Islet precursor cell (in vitro differentiated cells): ENCODE measurements at places on chromosomes 11 and 22.
A peak's percentile ranks its signal among the peaks of the same experiment; 100 is the strongest.

- DNase-seq = peak; percentile 85
Observed at GRCh38 chr11:43923406-43924111, 18.9 kb upstream of the C11orf96 start.

- DNase-seq = no peak
Observed at GRCh38 chr11:106208760-106209159, 131.3 kb downstream of the AASDHPPT start.

DNA sequence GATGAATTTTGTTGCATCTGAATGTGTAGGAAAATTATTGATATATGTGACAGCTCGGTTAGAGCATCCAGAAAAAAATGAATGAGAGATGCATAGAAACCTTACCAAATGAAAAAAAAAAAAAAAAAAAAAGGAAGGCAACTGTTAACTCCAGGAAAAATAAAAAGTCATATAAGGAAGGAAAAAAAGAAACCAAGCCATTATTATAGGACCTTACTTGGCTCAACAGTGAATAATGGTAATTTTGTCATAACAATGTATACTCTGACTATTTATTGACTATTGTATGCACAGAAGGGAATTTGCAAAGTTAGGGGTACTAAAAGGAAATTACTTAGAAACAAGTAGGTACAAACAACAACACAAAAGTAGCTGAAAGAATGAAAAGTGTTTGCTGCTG, 2.0 kb downstream of the DHCR7 start:
- DNase-seq = no peak

DNA sequence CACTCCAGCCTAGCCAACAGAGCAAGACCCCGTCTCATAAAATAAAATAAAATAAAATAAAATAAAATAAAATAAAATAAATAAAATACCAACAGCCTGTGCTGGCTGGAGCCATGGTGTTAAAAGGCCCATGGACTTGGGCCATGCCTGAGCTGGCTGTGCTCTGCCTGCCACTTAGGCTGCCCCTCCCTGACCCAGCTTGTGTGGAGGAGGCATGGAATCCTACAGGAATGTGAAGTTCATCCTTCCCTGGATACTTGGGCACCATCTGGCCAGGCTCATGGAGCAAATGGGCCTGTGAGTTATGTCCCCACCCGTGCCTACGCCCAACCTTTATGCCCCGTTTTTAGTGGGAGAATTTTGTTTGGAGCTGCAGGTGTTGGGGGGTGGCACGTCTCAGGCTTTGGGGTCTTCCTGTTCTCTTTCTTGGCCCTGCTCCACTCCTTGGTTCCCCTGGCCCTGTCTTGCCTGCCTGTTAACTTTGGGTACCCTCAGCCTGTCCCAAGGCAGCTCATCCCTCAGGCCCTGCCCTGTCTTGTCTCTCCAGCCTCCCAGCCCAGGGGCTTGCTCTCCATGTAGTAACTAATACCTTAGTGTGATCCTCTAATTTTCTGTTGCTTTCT, 51.3 kb downstream of the BCR start:
- DNase-seq = no peak

DNA sequence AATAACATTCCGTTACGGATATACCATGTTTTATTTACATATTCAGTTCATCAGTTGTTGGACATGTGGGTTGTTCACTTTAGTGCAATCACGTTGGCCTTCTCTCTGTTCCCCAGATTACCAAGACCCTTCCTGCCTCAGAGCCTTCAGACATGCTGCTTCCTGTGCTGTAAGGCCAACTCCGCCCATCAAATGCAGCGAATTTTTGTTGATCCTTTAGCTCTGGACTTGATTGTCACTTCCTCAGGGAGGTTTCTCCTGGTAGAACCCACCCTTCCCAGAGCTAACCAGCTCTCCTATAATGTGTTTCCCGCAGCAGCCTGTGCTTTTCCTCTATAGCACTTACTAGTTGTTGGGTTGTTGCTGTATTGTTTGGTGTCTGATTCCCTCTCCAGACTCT, 39.4 kb downstream of the SWAP70 start:
- DNase-seq = no peak

DNA sequence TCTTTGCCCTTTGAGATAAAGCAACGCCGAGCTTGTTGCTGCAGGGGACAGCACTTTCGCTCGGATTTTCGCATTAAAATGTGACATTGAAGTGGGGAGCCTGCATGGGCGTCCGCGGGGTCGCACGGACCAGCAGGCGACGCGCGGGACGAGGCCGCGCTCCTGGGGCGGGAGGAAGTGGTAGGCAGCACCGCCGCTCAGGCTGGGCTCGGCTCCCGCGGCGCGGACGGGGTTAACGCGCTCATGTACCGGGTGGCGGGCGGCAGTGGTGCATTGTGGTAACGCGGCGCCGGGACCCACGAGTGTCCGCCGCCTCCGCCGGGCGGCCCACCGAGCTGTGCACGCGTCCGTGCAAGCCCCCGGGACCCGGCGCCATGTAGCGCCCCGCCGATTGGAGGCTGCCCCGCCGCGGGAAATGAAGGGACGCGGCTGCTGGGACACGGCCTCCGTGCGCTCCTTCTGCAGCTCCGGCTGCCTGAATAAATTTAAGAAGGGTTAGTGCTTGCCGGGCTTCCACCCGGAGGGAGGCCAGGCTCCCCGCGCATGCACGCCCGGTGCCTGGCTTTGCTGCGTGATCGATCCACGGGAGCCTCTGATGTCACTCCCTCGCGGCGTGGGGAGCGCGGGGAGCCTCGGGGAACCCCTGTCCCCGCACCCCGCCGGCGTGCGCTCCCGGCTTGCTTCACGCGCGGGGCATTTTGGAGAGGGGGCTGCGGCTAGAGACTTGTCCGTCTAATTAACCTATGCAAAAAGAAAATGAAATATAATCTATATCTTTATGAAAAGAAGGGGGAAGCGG, 127.7 kb downstream of the OSBP2 start:
- DNase-seq = peak; percentile 51

GRCh38 chr22:29004647-29005371, 56.8 kb downstream of the C22orf31 start:
- peak; percentile 93 for DNase-seq

DNA sequence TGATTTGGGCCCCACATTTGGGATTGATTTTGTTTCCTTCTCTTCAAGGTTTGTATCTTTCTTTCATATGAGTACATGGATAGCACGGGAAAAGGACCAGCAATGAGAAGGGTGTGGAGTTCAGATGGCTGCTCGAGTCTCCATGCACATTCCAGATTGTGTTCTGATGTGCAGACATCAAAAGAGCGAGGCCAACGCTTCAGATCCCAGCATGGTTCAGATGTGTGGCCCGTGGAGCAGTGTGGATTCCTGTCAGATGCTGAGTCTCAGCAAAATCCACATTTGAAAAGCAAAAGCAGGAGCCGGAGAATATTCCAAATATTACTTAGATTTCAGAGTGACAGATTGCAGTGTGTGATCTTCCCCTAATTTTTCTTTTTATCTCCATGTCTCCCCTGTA, 219.4 kb downstream of the DBX1 start:
- DNase-seq = no peak

DNA sequence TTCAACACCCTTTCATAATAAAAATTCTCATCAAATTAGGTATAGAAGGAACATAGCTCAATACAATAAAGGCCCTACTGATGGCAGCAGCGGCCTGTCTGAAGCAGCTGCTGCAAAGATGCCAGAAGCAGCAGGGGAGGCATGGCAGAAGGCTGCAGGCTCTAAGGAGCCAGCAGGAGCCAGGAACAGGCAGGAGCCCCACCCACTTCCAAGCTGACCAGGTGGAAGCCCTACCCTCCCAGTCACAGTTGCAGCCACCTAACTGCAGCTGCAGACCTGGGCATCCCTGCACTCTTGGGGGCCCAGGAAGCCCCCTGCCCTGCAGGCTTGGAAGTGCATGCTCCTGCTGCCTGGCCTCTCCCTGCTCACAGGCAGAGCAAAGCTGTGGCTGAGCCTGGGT, 18.2 kb upstream of the OR6A2 start:
- peak; percentile 58 for DNase-seq

DNA sequence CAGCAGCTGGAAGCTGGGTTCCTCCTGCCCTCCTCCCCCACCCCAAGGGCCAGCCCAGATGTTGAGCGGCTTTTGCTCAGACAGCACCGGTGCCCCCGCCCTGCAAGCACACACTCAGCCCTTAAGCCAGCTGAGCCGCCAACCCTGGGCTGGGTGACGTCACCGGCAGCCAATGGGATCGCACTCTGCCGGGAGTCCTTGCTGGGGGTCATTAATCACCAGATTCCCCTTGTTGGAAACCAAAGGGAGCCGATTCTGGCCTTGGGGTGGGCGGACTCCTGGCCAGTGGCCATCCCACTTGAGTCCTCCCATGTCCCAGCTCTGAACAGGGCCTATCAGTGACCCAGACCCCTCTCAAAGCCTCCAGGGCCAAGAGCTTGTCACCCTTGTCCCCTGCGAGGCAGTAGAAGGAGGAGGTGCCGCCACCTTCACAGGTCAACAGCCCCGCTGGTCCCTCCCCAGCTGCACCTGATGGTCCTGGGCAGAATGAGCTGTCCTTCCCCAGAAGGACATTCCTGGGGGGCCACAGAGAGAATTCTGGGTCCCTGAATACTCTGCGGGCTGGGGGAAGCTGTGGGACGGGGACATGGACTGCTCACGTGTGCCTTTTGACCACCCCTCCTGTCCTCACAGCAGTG, 7.4 kb downstream of the DUSP8 start:
- peak; percentile 93 for DNase-seq

- no peak for DNase-seq
Observed at GRCh38 chr11:15675683-15676082, 561.0 kb downstream of the INSC start.

- no peak for DNase-seq
Observed at GRCh38 chr11:14374922-14375830, 16.2 kb upstream of the RRAS2 start.

- no peak for DNase-seq
Observed at GRCh38 chr11:74696500-74696899, 34.7 kb downstream of the CHRDL2 start.

- peak; percentile 77 for DNase-seq
Observed at GRCh38 chr11:123197711-123198110, 2.7 kb upstream of the CLMP start.

GRCh38 chr22:26667140-26667539, 9.8 kb downstream of the MIAT start:
- no peak for DNase-seq

DNA sequence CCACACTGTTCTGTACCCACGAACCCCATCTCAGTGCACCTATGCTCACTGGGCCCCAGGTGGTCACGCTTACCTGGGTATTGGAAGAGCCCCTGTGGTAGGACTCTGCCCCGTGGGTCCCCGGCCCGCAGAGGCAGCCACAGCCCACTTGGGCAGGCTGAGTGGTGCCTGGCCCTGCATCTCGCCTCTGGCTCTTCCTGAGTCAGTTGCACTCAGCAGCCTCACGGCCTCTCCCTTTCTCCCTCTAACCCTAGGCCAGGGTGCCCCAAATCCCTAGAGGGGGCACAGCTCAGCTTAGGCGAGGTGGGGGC, 9.7 kb downstream of the CRELD2 start:
- no peak for DNase-seq
